Activated CD4-positive, alpha-beta memory T cell treated with anti-CD3 and anti-CD28 coated beads for 36 hours (primary cell): ENCODE measurements at places on chromosomes 3 and 15.

GRCh38 chr3:145182196-145182911 lies 978.6 kb downstream of the PLOD2 start:
- DNase-seq, result no peak

DNA sequence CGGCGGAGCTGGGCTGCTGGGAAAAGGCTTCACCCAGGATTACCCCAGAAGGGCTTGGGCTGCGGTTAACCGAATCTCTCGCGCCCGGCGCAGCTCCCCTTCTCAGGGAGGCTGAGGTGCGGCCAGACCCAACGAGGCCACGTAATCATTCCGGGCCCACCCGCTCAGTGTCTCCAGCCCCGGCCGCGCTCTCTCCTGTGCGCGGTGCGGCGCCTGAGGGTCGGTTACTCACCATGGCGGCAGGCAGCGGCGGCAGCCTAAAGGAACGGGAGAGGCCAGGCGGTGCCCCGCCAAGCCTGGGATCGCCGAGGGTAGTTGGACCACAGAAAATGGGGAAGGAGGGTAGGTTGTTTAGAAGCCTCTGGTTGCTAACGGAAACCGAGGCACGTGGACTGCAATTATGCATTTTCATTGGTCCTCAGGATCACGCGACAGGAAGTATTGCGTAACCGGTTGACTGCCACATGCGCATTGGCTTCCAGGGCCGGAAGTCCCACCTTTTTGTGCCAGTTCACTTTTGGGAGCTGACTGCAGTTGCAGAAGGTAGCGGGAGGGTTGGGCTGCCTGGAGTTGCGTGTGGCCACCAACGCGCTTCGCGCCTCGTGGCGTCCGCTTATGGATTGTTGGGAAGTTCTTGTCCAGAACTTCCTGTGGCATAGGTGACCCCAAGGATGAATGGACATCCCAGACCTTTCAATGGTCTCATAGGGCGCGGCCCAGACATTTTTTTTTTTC lies at the start of gene LZTFL1:
Gene LZTFL1 (minus strand): TSS at position 363 of the 735 bp plus-strand sequence. CDS start 128 bp downstream, at position 235.
- peak; percentile 95 for DNase-seq

DNA sequence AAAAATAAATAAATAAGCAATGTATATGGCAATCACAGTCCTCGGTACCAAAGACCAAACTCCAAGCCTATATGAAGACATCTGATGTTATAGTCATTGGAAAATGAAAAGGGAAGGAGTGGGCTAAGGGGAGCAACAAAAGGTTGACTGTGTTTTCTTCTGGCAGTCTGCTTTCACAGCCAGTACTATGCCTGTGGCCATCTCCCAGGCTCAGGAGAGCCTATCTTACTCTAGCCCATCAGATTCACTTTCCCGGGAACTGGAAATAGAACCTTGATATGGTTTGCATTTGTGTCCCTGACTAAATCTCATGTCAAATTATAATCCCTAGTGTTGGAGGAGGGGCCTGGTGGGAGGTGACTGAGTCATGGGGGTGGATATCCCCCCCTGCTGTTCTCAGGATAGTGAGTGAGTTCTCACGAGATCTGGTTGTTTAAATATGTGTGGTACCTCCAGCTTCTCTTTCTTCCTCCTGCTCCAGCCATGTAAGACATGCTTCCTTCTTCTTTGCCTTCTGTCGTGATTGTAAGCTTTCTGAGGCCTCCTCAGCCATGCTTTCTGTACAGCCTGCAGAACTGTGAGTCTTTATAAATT lies 105.3 kb downstream of the PLCH1 start:
- DNase-seq, result no peak

- no peak for DNase-seq
Measured at GRCh38 chr15:98868564-98868963, 139.0 kb downstream of the PGPEP1L start.

DNA sequence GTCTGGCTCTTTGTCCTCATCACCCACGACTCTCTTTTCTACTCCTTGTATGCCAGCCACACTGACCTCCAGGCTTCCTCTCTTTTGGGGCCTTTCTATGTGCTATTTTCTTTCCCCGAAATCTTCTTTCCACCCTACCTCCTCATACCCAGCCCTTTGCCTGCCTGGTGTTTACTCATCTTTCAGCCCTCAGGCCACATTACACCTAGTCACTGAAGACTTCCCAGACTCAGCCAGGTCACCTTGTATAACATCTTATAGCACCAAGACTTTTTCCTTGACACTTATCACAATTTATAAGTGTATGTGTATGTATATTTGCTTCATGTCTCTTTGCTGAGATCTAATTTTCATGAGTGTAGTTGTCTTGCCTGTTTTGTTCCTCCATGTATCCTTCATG lies 396.4 kb downstream of the NLGN1 start:
- no peak for DNase-seq

- no peak for DNase-seq
Measured at GRCh38 chr3:124504332-124505059, 225.8 kb upstream of the UMPS start.

- no peak for DNase-seq
Measured at GRCh38 chr15:75185271-75186029, 16.2 kb upstream of the C15orf39 start.

- DNase-seq, result no peak
Measured at GRCh38 chr15:65912235-65912634, 42.9 kb downstream of the RAB11A start.

DNA sequence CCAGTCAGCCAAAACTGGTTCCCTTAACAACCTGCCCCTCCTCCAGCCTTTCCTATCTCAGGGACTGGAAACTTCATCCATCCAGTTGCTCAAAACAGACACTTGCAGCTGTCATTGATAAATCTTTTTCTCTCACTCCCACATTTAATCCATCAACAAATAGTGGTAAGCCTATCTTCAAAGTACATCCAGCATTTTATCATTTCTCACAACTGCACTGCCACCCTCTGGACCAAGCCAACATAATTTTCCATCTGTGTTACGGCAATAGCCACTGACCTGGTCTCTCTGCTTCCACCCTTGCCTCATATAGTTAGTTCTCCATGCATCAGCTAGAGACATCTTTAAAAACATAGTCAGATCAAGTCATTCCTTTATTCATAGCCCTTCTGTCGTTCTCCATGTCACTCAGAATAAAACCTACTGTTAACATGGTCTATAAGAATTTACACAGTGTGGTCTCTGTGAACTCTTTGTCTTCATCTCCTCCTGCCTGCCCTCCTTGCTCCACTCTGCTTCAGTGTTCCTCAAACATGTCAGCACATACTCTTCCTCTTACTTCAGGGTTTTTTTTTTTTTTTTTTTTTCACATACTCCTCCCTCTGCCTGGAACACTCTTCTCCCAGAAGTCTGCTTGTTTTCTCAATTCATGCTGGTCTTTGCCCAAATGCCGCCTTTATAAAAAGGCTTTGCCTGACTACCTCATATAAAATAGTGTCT lies 102.5 kb upstream of the COL6A5 start:
- DNase-seq, result peak; percentile 14

DNA sequence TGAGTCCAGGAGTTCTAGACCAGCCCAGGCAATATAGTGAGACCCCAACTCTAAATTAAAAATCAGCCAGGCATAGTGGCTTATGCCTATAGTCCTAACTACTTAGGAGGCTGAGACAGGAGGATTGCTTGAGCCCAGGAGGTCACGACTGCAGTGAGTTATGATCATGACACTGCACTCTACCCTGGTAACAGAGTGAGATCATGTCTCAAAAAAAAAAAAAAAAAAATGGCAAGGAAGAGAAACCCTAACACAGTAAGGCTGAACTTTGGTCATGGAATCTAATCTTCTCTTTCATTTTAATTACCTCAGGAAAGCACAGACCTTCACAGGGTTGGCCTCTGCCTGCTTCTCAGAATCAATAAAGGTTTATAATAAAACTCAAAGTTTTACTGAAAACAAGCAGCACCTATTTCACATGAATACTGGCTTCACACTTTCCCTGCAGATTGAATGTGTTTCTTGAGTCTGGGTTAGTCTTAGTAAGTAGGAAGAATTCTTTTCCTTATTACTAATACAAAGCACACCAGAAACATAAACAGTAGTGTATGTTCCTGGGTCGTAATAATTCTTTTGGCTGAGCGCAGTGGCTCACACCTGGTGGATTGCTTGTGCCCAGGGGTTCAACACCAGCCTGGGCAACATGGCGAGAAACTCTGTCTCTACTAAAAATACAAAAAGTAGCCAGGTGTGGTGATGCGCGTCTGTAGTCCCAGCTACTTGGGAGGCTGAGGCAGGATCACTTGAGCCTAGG lies 11.6 kb upstream of the NR2C2 start:
- DNase-seq, result no peak

DNA sequence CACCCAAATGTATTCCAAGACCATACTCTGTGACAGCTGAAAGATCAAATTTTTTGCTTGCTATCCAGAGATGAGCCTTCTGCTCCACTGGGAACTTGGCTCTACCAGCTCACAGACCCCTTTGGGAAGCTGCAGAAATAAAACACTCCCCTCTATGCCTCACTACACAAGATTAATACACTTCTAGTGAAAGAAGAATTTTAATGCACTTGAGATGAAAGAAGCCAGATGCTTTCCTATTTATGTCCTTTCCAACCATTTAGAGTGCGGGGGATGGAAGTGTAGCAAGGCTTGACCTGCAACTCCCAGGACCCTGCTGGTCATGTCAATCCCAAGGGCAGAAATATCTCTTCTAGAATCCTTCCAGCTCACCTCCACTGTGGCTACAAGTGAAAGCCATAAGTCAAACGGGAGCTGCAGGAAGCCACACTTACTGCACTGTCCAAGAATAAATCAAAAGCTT lies 34.7 kb downstream of the ANXA2 start:
- DNase-seq, result no peak

GRCh38 chr3:15800780-15801179 lies 3.0 kb upstream of the ANKRD28 start:
- no peak for DNase-seq

GRCh38 chr3:71778353-71778752 lies 6.6 kb downstream of the PROK2 start:
- DNase-seq, result no peak

- DNase-seq, result no peak
Measured at GRCh38 chr3:15823092-15823491, 25.3 kb upstream of the ANKRD28 start.

GRCh38 chr15:38540510-38540909 lies 24.1 kb downstream of the RASGRP1 start:
- DNase-seq, result no peak

DNA sequence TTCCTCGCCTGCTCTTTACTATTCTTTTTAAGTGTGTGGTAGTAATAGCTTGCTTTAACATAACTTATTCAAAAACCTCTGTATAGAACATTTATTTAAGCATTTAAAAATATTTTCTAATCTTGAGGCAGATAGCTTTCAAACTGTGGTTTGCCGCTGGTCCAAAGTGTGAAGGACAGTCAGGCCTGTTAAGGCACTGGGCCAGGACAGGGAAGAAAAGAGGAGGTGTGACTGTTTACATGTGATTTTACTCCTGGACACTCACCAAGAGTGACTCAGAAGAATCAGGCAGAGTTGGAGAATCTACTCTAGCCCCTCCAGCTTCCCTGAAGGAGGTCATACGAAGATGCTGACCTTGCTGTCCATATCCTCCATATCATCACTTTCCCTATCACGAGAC lies 44.7 kb downstream of the CEP152 start:
- no peak for DNase-seq

- DNase-seq, result peak; percentile 25
Measured at GRCh38 chr15:51917493-51917892, 54.1 kb downstream of the LEO1 start.

GRCh38 chr15:42133886-42134502 lies 22.4 kb downstream of the PLA2G4F start:
- DNase-seq, result peak; percentile 79

DNA sequence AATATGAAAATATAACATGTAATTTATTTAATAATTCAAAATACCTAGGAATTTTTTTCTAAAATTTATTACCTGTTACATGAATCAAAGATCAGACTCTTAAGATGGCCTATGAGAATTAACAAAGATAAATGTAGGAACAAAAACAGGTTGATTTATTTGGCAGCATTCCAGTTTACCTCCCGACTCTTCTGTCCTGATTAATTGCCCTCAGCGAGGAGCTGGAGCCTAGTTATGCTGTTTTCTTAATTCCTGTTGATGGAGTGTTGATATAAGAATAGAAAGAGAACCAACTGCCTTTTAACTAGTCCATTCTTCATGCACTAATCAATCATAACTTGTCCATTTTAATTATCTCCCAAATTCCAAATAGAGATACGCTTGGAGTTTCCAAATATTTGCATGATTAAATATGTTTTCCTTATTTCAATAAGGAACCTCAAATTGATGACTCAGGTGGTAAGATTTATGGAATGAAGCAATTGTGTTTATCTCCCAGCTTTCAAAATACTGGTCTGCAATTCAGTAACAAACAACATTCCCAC lies 10.6 kb upstream of the CPB1 start:
- no peak for DNase-seq

DNA sequence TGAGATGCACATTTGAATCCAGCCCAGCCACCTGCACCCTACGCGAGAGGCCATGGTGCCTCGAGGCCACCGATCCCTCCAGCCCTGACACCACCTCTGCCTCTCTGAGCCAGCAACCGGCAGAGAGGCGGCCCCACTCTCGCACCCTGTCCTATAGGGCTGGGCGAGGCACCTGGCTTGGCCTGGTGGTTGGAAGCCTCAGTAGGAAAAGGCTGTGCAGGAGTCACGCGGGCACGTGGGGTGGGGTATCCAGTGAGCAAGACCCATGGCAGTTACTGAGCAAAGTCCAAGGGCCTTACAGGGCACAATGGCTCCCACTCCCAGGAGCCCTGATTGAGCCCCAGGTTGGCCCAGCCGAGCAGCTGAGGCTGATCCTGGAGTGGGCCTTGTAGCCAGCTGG lies 12.4 kb upstream of the DUSP7 start:
- DNase-seq, result no peak
